ENCODE measurements at places on chromosomes 12 and 14.

GRCh38 chr12:86551146-86551571 is 295.0 kb upstream of the MGAT4C start:
- no peak for DNase-seq

DNA sequence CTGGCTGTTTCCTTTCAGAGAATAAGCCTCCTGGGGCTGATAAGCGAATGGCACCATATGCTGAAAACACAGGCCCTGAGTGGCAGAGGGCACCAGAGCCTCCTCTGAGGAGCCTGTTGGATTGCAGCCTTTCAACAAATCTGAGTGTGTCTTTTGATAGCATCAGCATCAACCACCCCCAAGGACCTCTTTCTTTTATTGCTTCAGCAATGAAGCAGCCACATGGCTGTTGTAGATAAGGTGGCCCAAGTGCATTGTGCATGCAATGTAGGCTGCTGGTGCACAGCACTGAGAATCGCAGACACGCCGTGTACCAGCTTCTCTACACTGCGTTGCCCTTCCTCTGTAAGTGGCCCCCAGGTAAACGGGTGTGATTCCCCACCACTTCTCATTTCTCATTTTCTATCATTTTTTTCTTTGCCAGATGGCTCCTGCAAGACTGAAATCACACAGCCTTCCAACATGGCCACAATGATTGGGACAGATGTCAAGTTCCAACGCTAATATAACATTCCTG is 191.7 kb downstream of the DAD1 start:
- DNase-seq = no peak

DNA sequence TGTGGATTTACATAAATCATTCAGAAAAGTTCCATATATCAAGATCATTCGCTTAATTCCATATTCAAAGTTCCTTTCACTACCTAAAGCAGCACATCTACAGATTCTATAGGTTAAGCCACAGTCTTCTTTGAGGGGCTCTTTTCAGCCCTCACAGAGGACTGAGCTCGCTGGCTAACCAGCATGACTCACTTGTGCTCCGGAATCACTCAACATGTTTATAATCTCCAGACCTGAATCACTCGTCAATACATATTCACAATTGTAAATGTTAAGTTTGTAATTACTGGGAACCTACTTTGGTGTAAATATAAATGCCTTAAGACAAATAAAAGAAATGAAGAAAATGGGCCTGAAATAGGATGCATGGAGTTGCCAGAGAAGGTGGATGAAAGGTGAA is 315.7 kb downstream of the TMEM132D start:
- DNase-seq = no peak

DNA sequence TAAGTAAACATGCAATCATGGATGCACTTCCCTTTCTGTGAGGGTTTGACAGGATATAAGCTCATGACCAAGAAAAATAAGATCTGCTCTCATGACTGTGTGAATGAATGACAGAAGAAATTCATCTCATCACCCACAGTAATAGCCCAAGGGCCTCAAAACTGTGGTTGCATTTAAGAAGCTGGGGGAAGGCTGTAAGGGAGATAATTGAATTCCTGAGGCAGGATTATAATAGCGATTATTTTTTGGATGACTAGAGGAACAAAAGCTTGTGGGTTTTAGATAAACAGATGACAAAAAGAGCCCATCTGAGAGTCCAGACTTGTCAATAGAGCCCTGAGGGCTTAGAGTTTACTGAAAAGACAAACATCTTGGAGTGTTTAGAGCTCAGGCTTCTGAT is 161.2 kb downstream of the NTF3 start:
- DNase-seq = peak; percentile 8

GRCh38 chr12:80235944-80236343 is 136.6 kb downstream of the OTOGL start:
- DNase-seq = peak; percentile 21

DNA sequence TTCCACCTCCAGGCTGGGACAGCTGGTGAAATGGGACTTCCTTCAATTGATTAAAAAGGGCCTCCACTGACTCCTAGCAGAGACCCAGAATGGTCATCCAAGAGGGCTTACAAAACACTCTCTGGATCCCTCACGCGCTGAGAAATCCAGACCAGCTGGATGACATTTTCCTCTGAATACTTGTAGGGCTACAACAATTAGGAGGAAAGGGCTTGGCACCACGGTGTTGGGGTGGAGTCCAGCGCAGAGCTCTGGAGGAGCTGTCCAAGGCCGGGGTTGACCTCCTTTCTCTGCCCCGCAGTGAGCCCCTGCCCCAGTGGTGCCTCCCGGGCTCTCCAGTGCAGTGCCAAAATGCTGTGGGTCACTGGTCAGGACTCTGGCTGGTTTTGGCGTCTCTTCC is 189.0 kb upstream of the CCND2 start:
- no peak for DNase-seq

GRCh38 chr14:63276016-63276415 is 42.7 kb downstream of the GPHB5 start:
- DNase-seq = no peak

GRCh38 chr12:27424631-27425230 is 21.8 kb upstream of the SMCO2 start:
- DNase-seq = peak; percentile 59

DNA sequence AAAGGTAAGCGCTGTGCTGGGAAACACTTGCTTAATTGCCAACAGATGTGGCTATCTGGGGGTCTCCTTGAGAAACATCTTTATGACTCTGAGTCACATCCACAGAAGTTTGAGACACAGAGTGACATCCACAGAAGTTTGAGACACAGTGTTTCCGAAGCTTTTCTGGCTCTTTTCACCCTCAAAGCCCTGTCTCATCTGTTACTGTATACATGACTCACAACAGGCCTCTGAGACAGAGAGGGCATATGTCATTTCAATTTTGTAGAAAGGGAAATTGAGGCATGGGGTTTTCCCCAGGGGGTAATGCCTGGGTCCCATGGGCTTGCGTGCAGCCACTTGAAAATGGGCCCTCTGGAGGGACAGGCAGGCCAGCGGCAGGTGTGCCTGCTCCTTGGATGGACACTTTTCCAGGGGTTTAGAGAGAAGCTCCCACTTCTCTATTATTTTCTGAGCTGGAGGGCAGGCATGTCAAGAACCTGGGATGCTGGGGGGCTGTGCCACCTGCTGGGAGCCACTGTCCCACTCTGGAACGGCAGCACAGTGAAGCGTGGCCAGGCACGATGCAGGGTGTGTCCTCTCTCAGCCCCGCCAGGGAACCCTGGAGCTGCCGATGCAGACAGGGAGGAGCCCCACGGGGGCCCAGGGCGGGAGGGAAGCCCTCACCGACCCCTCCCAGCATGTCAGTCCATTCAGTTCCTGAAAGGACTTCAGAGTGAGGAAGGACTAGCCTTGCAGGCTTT is 111.3 kb upstream of the FKBP4 start:
- DNase-seq = peak; percentile 56

- DNase-seq = no peak
These were observed 10.8 kb downstream of the A2M start for GRCh38 chr12:9104767-9105423.

GRCh38 chr12:12153596-12153995 is 82.9 kb downstream of the BCL2L14 start:
- DNase-seq = no peak

- DNase-seq = no peak
These were observed 44.8 kb upstream of the TMPO start for GRCh38 chr12:98470469-98471082.

DNA sequence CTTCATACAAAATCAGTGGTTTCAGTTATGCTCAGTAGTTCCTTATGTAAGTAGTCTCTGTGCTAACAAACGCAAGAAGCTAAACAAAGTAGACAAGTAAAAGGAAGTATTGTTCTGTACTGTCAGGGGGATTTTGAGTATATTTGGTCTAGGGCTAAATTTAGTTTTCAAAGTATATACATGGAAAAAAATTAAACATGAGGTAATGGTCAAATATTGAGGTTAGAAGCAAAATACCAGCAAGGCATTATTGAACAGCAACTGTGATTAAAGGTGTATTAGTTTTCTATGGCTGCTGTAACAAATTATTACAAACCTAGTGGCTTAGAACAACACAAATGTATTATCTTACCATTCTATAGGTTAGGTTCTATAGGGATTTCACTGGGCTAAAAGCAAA is 18.8 kb downstream of the GNG2 start:
- no peak for DNase-seq

DNA sequence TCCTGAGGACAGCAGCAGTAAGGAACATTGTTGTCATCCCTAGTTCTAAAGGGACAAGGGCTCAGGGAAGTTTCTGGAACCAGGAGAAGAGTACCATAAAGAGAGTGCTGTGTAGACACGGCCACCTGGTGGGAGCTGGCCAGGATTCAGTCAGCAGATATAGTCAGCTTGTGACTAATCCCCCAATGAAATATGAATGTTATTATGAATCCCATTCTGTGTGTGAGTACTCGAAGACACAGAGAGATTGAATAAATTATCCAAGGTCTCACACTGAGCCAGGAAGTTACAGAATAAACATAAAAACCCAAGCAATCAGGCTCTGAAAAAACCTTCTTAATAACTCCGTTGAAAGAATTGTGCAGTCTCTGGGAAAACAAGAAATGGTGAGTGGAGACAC is 1359.5 kb downstream of the AACS start:
- no peak for DNase-seq

- peak; percentile 37 for DNase-seq
These were observed 292.4 kb downstream of the DUSP6 start for GRCh38 chr12:89059721-89060541.

- no peak for DNase-seq
These were observed 1782.7 kb upstream of the SEL1L start for GRCh38 chr14:83316356-83316755.

GRCh38 chr12:3389986-3390385 is 101.0 kb upstream of the PRMT8 start:
- no peak for DNase-seq

GRCh38 chr12:110230655-110231054 is 50.4 kb upstream of the ATP2A2 start:
- no peak for DNase-seq

DNA sequence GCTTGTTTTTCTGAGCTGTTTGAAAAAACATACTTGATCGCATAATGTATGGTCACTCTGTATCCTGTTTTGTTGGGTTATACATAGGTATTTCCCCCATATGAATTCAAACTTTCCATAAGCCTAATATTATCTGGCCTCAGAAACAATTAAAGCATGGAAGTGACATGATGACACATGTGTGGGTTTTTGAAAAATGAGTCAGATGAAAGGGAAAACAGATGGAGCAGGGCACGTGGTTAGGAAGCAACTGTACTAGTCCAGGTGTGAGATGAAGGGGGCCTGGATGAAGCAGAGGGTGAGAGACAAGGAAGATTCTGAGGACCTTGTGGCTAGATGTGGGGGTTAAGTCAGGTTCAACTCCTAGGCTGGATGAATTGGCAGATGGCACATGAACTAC is 92.7 kb upstream of the DNM1L start:
- peak; percentile 41 for DNase-seq

All from fibroblast of skin of right quadriceps (primary cell).